Neural progenitor cell (in vitro differentiated cells): ENCODE measurements at places on chromosomes 16 and 17. TPM values are rescaled to one million over a fixed set of nuclear protein-coding genes. Genes with fewer than 3 reads are reported as not detected.

DNA sequence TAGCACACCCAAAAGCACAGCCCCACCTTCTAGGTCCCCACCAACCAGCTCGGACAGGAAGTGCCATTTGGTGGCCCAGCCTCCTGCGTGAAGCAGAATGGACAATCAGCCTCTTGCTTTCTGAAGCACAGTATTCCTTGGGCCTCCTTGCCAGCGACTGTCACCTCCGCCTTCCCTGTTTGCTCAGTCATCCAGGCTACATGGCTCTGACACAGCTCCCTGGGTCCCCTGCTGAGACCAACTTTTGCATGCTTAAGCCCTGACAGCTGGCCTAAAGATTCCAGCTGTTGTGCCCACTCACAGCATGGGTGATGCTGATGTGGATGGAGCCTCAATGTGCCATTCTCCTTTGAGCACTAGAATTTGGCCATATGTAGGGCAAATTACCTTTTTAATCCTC lies 4.5 kb upstream of the CACNG5 start:
- H3K4me1 ChIP-seq: peaks cover 14% of the 10 kb centered on the region
- H3K4me3 ChIP-seq: no peak overlapping the region
- H3K27me3 ChIP-seq: peaks cover 32% of the 10 kb centered on the region
- H3K36me3 ChIP-seq: no peaks in the 10 kb centered on the region

- no peaks in the 10 kb centered on the region for H3K27me3 ChIP-seq
- H3K27ac ChIP-seq: no peak overlapping the region
- no peak for DNase-seq
- no peaks in the 10 kb centered on the region for H3K36me3 ChIP-seq
- no peak overlapping the region for H3K4me3 ChIP-seq
These were observed 137.6 kb upstream of the RCVRN start for GRCh38 chr17:10042589-10043244.

- H3K36me3 ChIP-seq: no peaks in the 10 kb centered on the region
- no peaks in the 10 kb centered on the region for H3K4me1 ChIP-seq
- no peak for DNase-seq
- H3K4me3 ChIP-seq: no peak overlapping the region
- H3K27ac ChIP-seq: no peak overlapping the region
These were observed 12.7 kb downstream of the SCGB1C2 start for GRCh38 chr17:149897-150584.

Gene KCNH4
- not detected in 2 replicates for total RNA-seq

GRCh38 chr17:64016231-64016784 lies 4.1 kb downstream of the ICAM2 start:
- peaks cover 5% of the 10 kb centered on the region for H3K4me1 ChIP-seq
- no peaks in the 10 kb centered on the region for H3K36me3 ChIP-seq
- no peak for DNase-seq
- no peaks in the 10 kb centered on the region for H3K27me3 ChIP-seq

GRCh38 chr17:1608676-1609075 lies 20.0 kb downstream of the SLC43A2 start:
- no peak for DNase-seq
- no peaks in the 10 kb centered on the region for H3K27me3 ChIP-seq
- no peaks in the 10 kb centered on the region for H3K36me3 ChIP-seq
- no peak overlapping the region for H3K27ac ChIP-seq
- no peak overlapping the region for H3K4me3 ChIP-seq

DNA sequence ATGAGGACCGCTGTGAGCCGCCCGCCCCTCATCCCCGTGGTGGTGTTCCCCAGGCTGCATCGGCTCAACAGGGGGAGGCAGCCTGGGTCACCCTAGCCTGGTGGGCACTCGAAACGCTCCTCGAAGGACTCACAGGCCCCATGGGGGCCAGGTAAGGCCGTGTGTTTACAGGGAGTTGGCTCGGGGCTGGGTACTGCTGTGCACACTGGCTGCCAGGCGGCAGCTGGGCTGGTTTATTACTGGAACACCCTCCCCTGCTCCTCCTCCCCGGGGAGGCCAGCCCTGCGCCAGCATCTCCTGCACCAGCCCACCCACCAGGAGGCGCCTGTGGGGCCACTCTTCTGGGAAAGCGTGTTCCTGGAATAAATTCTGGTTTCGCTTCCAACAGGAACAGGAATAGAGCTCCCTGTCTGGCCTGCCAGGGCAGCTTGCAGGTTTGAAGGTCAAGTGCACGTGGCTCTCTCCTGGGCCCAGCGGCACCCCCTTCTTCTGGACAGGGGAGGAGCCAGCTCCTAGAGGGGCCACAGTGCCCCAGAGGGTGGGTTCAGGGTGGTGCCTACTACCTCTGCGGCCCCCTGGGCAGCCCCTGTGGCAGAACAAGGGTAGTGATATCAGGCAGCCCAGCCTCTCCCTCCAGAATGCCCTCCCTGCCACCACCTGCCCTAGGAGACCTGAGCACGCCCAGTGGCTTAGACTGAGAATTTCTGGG lies 11.3 kb downstream of the MCRIP1 start:
- H3K4me3 ChIP-seq: no peak overlapping the region
- H3K27ac ChIP-seq: no peak overlapping the region
- no peaks in the 10 kb centered on the region for H3K4me1 ChIP-seq
- no peak for DNase-seq
- H3K27me3 ChIP-seq: no peaks in the 10 kb centered on the region

DNA sequence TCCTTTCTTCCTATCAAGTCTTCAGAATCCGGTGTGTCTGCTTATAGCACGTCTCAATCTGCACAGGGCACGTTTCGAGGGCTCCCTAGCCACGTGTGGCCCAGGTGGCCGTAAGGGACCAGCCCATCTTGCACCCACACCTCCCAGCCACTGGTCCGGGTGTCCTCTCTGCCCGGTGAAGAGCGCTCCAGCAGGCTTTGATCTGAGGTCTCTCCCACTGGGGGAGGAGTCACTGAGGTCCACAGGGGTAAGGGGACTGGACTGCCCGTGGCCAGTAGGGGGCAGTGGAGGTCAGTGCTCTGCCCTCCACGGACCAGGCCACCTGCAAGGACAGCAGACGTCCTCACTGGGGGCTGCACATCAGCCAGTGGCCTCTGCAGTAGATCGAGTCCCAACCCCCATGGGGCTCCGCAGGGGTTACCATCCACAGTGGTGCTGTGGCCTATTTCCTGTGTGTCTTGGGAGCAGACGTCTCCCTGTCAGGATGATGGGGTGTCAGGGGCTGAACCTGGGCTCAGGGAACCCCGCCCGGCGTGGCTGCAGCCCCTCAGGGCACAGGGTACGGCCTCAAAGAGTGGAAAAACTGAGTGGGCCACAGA lies 204.1 kb upstream of the CIBAR2 start:
- peaks cover 4% of the 10 kb centered on the region for H3K27me3 ChIP-seq
- no peak overlapping the region for H3K27ac ChIP-seq
- peaks cover 28% of the 10 kb centered on the region for H3K4me1 ChIP-seq
- peak; percentile 88 for DNase-seq
- no peaks in the 10 kb centered on the region for H3K36me3 ChIP-seq

GRCh38 chr17:82094931-82095776 lies 2.9 kb downstream of the FASN start:
- peaks cover 28% of the 10 kb centered on the region for H3K4me1 ChIP-seq
- no peak overlapping the region for H3K27ac ChIP-seq

Gene KRTAP2-1
- not detected in 2 replicates for total RNA-seq

Gene CDR2L
- 4.0 and 15.8 TPM in 2 replicates for total RNA-seq

GRCh38 chr17:77590951-77591735 lies 367.4 kb upstream of the TNRC6C start:
- no peaks in the 10 kb centered on the region for H3K27me3 ChIP-seq
- DNase-seq: no peak
- H3K4me3 ChIP-seq: no peak overlapping the region
- peaks cover 25% of the 10 kb centered on the region for H3K4me1 ChIP-seq
- H3K36me3 ChIP-seq: no peaks in the 10 kb centered on the region

GRCh38 chr17:14715561-14715960 lies 414.7 kb downstream of the HS3ST3B1 start:
- no peak overlapping the region for H3K4me3 ChIP-seq
- no peaks in the 10 kb centered on the region for H3K4me1 ChIP-seq
- H3K27ac ChIP-seq: no peak overlapping the region
- H3K27me3 ChIP-seq: no peaks in the 10 kb centered on the region
- DNase-seq: no peak

- no peaks in the 10 kb centered on the region for H3K4me1 ChIP-seq
- no peak overlapping the region for H3K4me3 ChIP-seq
- no peaks in the 10 kb centered on the region for H3K36me3 ChIP-seq
- no peak overlapping the region for H3K27ac ChIP-seq
These were observed 83.4 kb downstream of the TNFRSF13B start for GRCh38 chr17:16888413-16889087.

Gene LITAFD
- not detected in 2 replicates for total RNA-seq

DNA sequence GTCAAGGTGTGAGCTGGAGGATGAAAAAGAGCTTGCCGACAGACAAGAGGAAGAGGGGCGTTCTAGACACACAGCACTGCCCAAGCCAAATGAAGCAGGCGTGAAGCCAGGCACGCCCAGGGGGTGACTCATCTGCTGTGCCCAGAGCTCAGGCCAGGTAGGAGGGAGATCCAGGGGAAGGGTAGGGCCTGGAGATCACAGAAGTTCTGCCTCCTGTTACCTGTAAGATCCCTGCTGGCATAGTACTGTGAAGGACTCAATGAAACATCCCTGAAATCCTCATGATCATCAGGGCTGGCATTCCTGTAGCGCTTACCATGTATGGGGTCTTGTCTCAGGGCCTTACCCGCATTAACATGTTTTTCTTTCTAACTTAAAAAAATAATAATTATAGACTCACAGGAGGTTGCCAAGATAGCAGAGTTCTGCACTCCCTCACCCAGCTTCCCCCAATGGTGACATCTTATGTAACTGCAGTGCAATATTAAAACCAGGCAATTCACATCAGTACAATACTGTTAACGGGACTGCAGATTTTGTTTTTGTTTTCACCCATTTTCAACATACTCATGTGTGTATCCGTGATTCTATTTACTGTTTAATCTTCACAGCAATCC lies 158.6 kb downstream of the XYLT1 start:
- H3K27me3 ChIP-seq: no peaks in the 10 kb centered on the region
- no peaks in the 10 kb centered on the region for H3K36me3 ChIP-seq
- H3K4me3 ChIP-seq: no peak overlapping the region
- no peak for DNase-seq
- H3K27ac ChIP-seq: no peak overlapping the region
- peaks cover 13% of the 10 kb centered on the region for H3K4me1 ChIP-seq

DNA sequence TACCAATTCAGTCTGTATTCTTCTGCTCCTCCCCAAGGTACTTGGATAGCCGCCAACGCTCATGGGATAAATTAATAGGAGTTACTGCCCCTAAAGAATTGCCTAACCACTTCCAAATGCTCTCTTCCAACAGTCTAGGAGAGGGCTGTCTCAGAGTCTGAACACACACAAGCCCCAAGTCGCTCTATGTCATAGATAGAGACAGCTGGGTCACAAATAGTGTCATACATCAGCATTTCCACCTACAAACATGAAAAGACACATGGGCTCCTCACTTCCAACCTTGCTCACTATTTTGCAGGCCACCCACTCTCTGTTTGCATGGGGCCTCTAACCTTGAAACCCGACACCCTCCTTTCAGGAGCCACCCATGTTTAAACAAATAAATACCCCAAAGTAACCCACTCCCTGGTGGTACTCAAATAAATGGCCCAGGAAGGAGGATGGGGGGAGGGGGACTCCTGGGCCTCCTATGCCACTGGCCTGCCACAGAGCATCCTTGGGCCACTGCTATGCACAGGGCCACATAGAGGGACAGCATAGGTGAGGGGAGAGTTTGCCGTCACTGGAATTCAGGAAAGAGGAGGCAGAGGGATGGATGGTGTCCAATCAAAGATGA lies 265.9 kb downstream of the SOX9 start:
- no peak overlapping the region for H3K4me3 ChIP-seq
- DNase-seq: no peak
- no peaks in the 10 kb centered on the region for H3K36me3 ChIP-seq
- H3K27me3 ChIP-seq: no peaks in the 10 kb centered on the region

Gene PRCD
- 0.09 TPM in 1 of 2 replicates, not detected in the other for total RNA-seq
